Stimulated activated naive B cell treated with anti-CD40 and anti-IgM and Interleukin-4, amounts not matched to agents 10 μg/mL and 1 μg/mL and 100 μg/mL, for 72 hours (primary cell): ENCODE measurements at places on chromosomes 2 and 18.

GRCh38 chr18:70332694-70333093 is 43.8 kb downstream of the SOCS6 start:
- DNase-seq, result no peak
- no peaks in the 10 kb centered on the region for H3K36me3 ChIP-seq
- no peaks in the 10 kb centered on the region for H3K27me3 ChIP-seq
- no peaks in the 10 kb centered on the region for H3K4me1 ChIP-seq
- H3K4me3 ChIP-seq, result no peak overlapping the region

DNA sequence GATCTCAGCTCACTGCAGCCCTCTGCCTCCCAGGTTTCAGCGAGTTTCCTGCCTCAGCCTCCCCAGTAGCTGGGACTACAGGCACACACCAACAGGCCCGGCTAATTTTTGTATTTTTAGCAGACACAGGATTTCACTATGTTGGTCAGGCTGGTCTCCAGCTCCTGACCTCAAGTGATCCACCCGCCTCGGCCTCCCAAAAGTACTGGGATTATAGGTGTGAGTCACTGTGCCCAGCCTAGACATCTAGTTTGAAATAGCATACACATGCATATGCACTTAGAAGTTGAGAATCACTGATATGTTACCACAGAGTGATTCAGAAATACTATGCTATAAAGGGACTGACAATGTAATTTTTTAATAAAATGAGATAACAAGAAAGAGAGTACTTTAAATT is 69.8 kb upstream of the CDKL4 start:
- H3K4me1 ChIP-seq, result peaks cover 7% of the 10 kb centered on the region
- H3K4me3 ChIP-seq, result no peak overlapping the region

GRCh38 chr2:85804583-85804982 is 50.8 kb downstream of the ATOH8 start:
- peaks cover 10% of the 10 kb centered on the region for H3K4me1 ChIP-seq
- no peaks in the 10 kb centered on the region for H3K36me3 ChIP-seq

GRCh38 chr2:238286987-238287736 is 1.2 kb downstream of the PER2 start:
- H3K4me3 ChIP-seq, result peak overlapping the region; percentile 87
- no peaks in the 10 kb centered on the region for H3K27me3 ChIP-seq
- H3K36me3 ChIP-seq, result peaks cover 3% of the 10 kb centered on the region
- no peak for DNase-seq
- peak overlapping the region; percentile 90 for H3K27ac ChIP-seq
- H3K4me1 ChIP-seq, result peaks cover 73% of the 10 kb centered on the region

DNA sequence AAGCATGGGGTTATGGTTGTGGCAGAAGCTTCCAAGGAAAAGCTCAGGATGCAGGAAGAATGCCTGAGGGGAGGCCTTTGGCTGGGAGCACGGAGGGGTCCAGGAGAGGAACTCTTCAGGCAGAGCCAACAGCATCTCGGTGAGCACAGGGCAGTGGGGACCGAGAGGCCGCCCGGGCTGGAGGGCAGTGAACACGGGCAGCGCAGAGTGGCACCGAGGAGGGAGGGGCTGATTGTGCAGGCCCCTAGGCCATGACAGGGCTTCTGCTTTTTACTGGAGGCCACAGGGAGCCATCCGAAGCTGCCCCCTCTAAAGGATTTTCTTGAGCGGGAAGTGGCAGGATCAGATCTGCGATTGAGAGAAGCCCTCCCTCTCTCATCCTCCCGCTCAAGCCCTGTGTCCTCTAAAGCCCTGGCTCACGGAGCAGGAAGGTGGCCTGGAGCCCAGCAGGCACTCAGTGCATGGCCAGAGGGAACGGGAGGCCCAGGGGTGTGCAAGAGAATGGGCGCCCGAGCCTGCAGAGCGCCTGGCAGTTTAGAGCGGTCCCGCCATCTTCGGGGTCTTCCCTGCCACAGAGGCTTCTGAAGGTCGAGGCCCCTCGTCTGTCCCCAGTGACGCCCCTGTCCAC is 110.0 kb upstream of the STON1 start:
- no peak for DNase-seq
- peaks cover 23% of the 10 kb centered on the region for H3K4me1 ChIP-seq
- peak overlapping the region; percentile 26 for H3K27ac ChIP-seq
- H3K27me3 ChIP-seq, result peaks cover 4% of the 10 kb centered on the region

DNA sequence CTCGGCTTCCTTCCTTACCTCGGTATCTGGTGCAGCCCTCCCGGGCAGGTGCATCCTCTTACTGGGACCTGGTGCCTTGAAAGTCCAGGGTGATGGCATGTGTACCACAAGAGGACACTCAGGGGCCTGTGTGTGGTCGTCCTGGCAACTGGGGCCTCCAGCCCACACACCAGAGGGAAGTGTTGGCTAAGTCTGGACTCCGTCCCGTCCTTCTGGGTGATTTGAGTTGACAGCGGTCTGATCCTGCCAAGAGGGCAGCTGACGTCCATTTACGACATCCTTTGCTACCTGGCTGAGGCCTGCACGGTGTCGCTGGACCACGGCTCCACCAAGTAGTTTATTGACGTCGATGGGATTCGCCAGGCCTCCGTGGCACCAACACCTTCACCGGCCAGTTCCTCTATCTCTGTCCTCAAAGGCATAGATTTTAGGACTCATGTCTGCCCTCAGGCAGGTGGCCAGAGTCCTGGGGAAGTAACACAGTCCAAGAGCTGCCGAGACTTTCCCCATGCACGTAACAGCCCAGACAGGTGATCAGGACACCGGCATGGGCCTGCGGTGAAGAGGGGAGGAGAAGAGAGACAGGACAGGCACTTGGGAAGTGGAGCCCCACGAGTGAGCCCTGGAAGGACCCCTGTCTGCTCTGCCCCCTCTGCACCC is 186.0 kb upstream of the HDAC4 start:
- H3K4me1 ChIP-seq, result no peaks in the 10 kb centered on the region
- no peaks in the 10 kb centered on the region for H3K36me3 ChIP-seq
- no peak overlapping the region for H3K27ac ChIP-seq
- H3K27me3 ChIP-seq, result peaks cover 21% of the 10 kb centered on the region
- H3K4me3 ChIP-seq, result no peak overlapping the region

DNA sequence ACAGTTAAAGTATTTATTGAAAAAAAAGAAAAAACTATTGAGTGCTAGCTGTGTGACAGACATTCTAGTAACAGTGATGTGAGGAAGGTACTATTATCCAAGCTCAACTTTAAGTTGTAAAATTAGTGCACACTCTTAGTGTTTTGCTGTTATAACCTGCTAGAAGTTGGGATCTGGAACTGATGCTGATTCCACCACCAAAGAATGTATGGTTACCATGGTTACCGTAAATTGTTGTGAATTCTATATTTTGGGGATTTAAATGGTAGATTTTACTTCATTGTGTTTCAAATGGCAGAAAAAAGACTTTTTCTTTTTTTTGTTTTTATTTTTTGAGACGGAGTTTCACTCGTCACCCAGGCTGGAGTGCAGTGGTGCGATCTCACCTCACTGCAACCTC is 5.3 kb downstream of the AGFG1 start:
- H3K4me3 ChIP-seq, result no peak overlapping the region
- H3K27ac ChIP-seq, result no peak overlapping the region
- no peak for DNase-seq
- peaks cover 49% of the 10 kb centered on the region for H3K4me1 ChIP-seq
- no peaks in the 10 kb centered on the region for H3K27me3 ChIP-seq
- H3K36me3 ChIP-seq, result peaks cover 14% of the 10 kb centered on the region

DNA sequence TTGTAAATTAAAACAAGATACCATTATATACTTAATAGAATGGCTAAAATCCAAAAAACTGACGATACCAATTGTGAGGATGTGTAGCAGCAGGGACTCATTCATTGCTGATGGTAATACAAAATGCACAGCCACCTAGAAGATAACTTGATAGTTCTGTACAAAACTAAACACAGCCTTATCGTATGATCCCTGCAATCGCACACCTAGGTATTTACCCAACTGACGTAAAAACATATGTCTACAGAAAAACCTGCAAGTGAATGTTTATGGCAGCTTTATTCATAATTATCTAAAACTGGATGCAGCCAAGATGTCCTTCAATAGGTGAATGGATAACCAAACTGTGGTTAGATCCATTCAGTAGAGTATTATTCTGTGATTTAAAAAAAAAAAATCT is 45.5 kb downstream of the TBC1D8 start:
- peaks cover 2% of the 10 kb centered on the region for H3K27me3 ChIP-seq
- DNase-seq, result no peak
- no peak overlapping the region for H3K4me3 ChIP-seq
- H3K36me3 ChIP-seq, result peaks cover 9% of the 10 kb centered on the region

DNA sequence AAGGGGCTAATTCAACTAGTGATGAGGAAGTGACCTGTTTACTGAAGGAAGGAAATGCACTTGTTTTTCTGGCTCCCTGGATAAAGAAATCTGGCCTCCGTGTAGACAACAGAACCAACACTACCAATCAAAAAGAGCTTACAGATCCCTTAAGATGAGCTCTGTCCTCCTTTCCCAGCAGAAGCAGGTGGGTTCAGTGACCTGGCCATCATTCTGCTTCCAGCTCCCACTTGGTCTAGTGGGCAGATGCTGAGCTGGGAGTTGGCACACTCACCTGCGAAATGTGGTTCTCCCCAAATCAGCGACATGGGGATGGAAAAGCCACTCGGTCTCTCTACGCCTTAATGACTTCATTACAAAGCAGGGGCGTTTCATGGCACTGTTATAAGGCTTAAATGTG is 132.6 kb downstream of the AFF3 start:
- peaks cover 54% of the 10 kb centered on the region for H3K4me1 ChIP-seq
- H3K4me3 ChIP-seq, result no peak overlapping the region
- no peak for DNase-seq
- peaks cover 36% of the 10 kb centered on the region for H3K36me3 ChIP-seq
- no peaks in the 10 kb centered on the region for H3K27me3 ChIP-seq

GRCh38 chr18:58263055-58263957 is 219.3 kb downstream of the NEDD4L start:
- no peak overlapping the region for H3K27ac ChIP-seq
- H3K27me3 ChIP-seq, result no peaks in the 10 kb centered on the region
- H3K36me3 ChIP-seq, result peaks cover 2% of the 10 kb centered on the region
- peak overlapping the region; percentile 36 for H3K4me3 ChIP-seq
- peaks cover 9% of the 10 kb centered on the region for H3K4me1 ChIP-seq

GRCh38 chr18:58196164-58196563 is 152.1 kb downstream of the NEDD4L start:
- H3K27ac ChIP-seq, result no peak overlapping the region
- H3K36me3 ChIP-seq, result no peaks in the 10 kb centered on the region

GRCh38 chr2:8059794-8060193 is 622.1 kb upstream of the ID2 start:
- peaks cover 15% of the 10 kb centered on the region for H3K4me1 ChIP-seq
- H3K4me3 ChIP-seq, result no peak overlapping the region
- H3K27ac ChIP-seq, result no peak overlapping the region
- no peak for DNase-seq

GRCh38 chr2:23241611-23242245 is 143.3 kb upstream of the KLHL29 start:
- H3K4me3 ChIP-seq, result no peak overlapping the region
- H3K27me3 ChIP-seq, result peaks cover 4% of the 10 kb centered on the region
- H3K27ac ChIP-seq, result no peak overlapping the region
- H3K4me1 ChIP-seq, result no peaks in the 10 kb centered on the region
- no peaks in the 10 kb centered on the region for H3K36me3 ChIP-seq
- DNase-seq, result no peak

- no peak for DNase-seq
- H3K27me3 ChIP-seq, result peaks cover 10% of the 10 kb centered on the region
- no peak overlapping the region for H3K4me3 ChIP-seq
- peaks cover 3% of the 10 kb centered on the region for H3K4me1 ChIP-seq
- H3K27ac ChIP-seq, result no peak overlapping the region
These were observed 21.3 kb upstream of the PIK3C3 start for GRCh38 chr18:41933778-41934177.

DNA sequence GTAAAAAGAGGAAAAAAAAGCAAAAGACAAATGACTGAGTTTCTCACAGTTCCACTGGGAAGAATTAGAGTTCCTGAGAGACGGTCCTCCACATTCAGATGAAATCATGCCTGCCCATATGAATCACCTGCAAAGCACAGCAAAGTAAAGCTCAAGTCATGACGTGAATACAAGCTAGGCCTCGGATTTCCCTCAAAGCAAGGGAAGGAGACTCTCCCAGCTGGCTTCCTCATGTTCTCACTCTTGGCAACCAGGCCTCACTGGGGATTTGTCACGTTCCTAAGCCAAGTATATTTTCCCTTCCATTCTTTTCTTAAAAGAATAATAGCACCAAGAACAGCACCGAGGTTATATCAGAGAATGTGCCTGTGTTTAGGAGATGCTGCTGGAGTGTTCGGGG is 47.0 kb downstream of the CYP27C1 start:
- peaks cover 10% of the 10 kb centered on the region for H3K27me3 ChIP-seq
- no peak overlapping the region for H3K4me3 ChIP-seq
- H3K27ac ChIP-seq, result no peak overlapping the region
- peaks cover 2% of the 10 kb centered on the region for H3K4me1 ChIP-seq

GRCh38 chr2:166134252-166135151 is 6.7 kb upstream of the SCN1A start:
- H3K4me1 ChIP-seq, result no peaks in the 10 kb centered on the region
- no peak overlapping the region for H3K4me3 ChIP-seq
- H3K36me3 ChIP-seq, result peaks cover 5% of the 10 kb centered on the region
- DNase-seq, result no peak
- H3K27ac ChIP-seq, result no peak overlapping the region
- peaks cover 19% of the 10 kb centered on the region for H3K27me3 ChIP-seq

- H3K4me3 ChIP-seq, result no peak overlapping the region
- no peaks in the 10 kb centered on the region for H3K36me3 ChIP-seq
- H3K27me3 ChIP-seq, result peaks cover 5% of the 10 kb centered on the region
- H3K4me1 ChIP-seq, result no peaks in the 10 kb centered on the region
- no peak for DNase-seq
These were observed 175.3 kb downstream of the PDE11A start for GRCh38 chr2:177897278-177897677.

DNA sequence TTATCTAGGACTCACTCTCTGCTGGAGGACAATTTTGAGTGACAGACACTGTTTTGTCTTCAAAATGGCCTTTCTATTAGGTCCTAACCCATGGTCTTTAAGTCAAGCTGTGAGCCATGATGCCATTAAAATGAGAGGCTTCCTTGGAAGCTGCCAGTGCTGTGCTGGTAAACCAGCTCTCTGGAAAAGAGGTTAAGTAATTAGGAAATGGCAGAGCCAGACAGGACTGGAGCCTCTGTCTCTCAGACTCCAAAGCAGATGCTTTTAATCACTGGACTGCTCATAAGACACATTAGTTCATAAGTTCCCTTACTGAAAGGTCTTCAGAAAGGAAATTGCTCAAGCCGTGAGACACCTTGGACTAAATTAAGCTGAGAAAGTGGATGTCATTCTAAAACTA is 25.8 kb upstream of the LHCGR start:
- no peak for DNase-seq
- no peaks in the 10 kb centered on the region for H3K36me3 ChIP-seq
- H3K27me3 ChIP-seq, result no peaks in the 10 kb centered on the region
- no peaks in the 10 kb centered on the region for H3K4me1 ChIP-seq
- no peak overlapping the region for H3K4me3 ChIP-seq

DNA sequence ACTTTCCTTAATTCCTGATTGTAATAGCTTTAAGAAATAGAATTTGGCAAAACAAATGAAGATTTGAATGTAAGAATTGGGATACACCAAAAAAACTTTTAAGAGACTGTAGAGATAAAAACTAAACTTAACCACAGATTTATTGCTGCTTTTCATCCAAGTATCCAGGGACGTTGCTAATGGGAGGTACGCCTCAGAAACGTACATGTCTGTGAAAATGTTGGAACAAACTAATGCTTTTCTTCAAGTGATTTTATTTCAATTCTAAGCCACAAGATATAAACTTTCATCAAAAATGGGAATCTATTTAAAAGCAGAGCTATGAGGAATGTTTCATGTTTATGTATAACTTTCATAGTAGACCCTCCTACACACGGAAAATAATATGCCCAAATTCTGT is 66.3 kb downstream of the ARHGAP15 start:
- DNase-seq, result no peak
- no peak overlapping the region for H3K27ac ChIP-seq

GRCh38 chr2:202178346-202178958 is 59.9 kb downstream of the SUMO1 start:
- H3K4me1 ChIP-seq, result peaks cover 2% of the 10 kb centered on the region
- no peaks in the 10 kb centered on the region for H3K36me3 ChIP-seq
- peaks cover 4% of the 10 kb centered on the region for H3K27me3 ChIP-seq
